ENCODE measurements at places on chromosomes 7 and 10.

GRCh38 chr10:84534168-84534567 is 205.8 kb downstream of the CCSER2 start:
- no peak for DNase-seq

DNA sequence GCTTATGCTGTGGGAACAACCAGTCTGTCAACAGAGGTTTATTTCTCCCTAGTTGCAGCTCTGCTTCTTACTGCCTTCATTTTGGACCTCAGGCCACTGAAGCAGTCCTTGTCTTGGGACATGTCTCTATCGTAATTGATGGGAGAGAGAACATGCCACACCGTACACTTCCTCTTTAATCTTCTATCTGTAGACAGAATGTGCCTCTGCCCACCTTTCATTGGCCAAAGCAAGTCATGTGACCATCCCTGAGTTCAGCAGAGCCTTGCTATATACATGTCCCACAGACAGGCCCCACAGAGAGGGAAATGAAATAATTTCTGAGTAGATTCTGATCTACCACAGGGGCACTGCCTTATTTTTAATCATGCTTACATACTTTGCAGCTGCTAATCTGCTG is 98.0 kb downstream of the KCND2 start:
- no peak for DNase-seq

DNA sequence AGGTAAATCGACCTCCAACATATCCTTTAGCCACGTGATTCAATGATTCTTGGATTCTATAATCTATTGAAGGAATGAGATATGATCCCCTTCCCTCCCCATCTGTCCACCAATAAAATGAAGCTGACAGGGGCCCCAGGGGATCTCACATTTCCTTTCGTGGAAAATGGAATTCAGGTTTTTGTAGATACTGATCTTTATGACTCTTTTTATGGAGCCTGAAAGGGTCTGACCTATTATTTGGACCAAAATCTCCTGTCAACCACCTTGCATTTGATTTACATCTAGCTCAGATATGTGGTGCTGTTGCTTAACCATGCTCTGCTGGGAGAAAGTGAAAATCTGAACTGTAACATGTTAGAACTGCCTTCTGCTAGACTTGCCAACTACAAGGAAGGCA is 234.0 kb upstream of the CXCL12 start:
- DNase-seq, result no peak

DNA sequence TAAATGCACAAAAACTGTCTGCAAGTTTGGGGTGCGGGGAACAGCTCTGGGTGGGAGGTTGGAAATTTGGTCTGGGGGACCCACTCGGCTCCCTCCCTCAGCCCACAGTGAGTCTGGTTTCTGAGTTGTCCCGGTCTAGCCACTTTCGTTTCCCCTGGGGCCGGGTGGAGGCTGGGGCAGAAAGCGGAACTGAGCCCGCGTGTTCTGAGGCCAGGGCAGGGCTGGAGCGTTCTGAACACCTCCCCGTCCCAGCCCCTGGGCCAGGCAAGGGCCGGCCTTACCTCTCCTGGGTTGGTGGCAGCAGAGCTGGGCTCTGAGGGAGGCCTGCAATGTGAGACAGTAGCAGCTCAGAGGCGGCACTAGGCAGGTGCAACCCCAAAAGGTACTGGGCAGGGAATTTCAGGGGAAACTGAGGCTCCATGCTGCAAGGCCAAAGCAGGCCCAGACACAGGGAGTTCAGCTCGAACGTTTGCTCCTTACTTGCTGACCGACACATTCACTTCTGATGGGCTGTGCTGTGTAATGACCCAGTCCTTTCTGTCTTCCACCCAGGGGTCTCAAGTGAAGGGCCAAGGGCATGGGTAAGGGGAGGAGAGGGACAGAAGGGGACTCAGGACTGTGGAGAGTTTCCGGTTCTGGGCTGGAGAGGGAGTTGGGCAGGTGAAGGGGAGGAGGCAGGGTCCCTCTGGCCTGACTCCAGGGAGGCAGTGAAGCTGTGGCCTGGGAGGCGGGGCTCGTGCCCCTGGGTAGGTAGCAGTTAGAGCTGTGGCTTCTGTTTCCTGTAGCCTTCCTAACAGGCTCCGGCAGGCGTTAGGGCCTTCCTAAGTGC is 3.0 kb downstream of the IRF5 start:
- no peak for DNase-seq

- DNase-seq, result no peak
Observed at GRCh38 chr10:51030480-51030879, 43.8 kb upstream of the PRKG1 start.

GRCh38 chr10:88342733-88343310 is 240.3 kb downstream of the RNLS start:
- no peak for DNase-seq

- peak; percentile 10 for DNase-seq
Observed at GRCh38 chr7:123120286-123120685, 79.5 kb downstream of the SLC13A1 start.

GRCh38 chr7:11630355-11630754 is 201.6 kb downstream of the THSD7A start:
- DNase-seq, result no peak

DNA sequence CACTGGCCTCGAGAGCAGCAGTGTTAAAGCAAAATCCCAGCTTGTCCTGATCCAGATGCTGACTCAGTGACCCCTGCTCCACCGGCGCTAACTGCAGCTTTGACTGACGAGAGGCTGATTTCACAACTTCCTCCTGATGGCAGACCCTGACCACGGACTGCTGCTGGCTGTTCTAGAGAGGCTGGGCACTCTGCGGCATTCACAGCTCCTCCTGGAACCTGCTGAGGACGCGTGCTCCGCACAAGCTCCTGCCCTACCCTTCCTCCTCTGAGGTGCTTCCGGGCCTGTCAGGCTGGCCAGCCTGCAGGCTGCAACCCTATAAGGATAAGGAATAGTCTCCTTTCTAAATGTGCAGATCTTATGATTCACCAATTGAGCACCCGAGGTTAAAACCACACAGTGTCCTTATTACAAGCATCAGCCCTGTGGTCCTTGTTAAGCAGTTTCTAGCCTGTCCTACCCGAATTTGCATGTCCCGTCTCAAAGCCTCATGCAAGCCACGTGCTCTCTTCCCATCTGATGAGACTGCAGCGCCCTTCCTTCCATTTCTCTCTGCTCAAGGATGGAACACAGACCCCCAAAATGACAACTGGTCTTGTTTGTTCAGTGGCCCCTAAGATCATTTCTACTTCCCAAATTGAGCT is 35.5 kb upstream of the NCAPG2 start:
- peak; percentile 84 for DNase-seq

DNA sequence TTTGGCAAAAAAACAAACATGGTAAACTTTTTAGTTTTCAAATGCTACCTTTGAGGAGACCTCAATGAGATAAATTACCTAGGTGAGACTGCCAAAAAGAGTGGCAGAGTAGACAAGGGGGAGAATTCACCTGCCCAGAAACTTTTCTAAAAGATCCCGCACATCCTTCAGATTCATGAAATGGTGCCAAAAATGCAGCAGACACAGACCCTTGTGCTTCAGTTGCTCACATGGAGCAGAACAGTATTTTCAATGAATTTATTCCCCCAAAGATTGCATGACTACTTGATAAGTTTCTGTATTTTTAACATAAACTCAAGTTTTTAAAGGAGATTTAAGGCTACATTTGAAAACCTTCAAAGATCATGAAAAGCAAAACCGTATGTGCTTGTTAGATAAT is 270.0 kb downstream of the TRIL start:
- DNase-seq, result no peak

- no peak for DNase-seq
Observed at GRCh38 chr10:111207500-111207899, 130.7 kb downstream of the ADRA2A start.

- no peak for DNase-seq
Observed at GRCh38 chr7:92043637-92044036, 90.6 kb downstream of the CYP51A1 start.
